ENCODE measurements at places on chromosomes 7 and 10. TPM values are rescaled to one million over a fixed set of nuclear protein-coding genes. Genes with fewer than 3 reads are reported as not detected.

GPR22 gene
- total RNA-seq: 0.20 TPM

KBTBD2 gene
- total RNA-seq: 48.4 TPM

TSPAN12 gene
- total RNA-seq: 8.4 TPM

CYP26C1 gene
- total RNA-seq: not detected

WDFY4 gene
- total RNA-seq: 4.3 TPM

INA gene
- 0.99 TPM for total RNA-seq

STEAP1 gene
- total RNA-seq: 16.3 TPM

NKX2-3 gene
- total RNA-seq: not detected

AMPH gene
- 3.5 TPM for total RNA-seq

SPDYE3 gene
- total RNA-seq: not detected

COL13A1 gene
- 10.1 TPM for total RNA-seq

SLC18A3 gene
- total RNA-seq: not detected

Measured in skin of body (tissue), 3 donors.